ENCODE measurements at places on chromosomes 6 and 20.

GRCh38 chr6:28425944-28426541 lies 17.2 kb downstream of the ZSCAN23 start:
- no peak for DNase-seq

GRCh38 chr6:138025528-138025978 lies 81.7 kb downstream of the PERP start:
- DNase-seq: no peak

DNA sequence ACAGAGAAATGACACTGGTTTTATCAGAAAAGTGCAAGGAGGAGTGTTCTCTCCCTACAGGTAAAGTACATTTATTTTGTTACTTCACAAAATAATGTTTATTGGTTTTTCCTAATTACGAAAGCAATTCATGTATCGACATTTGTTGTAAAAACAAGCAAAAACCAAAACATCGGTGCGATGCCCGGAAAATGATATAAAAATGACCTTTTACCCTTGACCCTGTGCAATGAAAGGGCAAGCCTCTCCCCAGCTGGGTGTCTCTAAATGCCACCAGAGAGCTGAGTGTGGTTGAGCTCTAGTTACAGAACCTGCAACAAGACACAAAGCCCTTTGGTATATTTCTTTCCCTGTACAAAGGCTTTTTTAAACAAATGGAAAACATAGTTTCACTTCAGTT lies 65.4 kb downstream of the CD164 start:
- DNase-seq: no peak

DNA sequence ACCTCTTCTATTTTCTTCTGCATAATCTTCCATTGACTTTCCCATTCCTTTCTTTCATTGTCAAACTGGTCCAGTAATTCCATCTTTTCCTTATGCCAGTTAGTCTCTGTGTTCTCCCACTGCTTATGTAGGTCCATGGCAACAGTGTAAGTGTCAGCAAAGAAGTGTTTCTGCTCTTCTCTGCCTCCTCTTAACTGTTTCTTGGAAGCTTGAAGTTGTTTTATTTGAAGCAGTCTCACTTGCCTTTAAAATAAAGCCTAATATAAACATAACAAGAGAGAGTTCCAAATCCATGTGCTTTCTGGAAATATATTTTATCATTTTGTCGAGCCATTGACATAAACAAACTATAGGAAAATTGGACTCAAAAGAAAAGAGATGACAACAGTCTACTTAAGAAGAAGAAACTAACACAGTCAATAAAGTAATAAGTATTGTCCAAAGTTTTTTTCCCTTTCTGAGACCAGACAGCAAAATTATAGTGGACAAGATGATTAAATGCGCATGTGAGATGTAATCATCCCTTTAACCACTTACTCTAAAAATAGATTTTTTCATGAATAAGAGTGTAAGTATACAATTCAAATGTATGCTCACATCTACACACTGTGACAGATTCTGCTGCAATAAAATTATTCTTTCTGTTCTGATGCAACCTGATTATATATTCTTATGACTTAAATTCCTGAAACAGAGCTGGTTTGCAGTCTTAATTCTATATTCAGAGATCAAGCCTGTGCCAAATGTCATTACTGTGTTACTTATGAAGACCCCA lies 5.2 kb downstream of the KIAA0408 start:
- DNase-seq: no peak

DNA sequence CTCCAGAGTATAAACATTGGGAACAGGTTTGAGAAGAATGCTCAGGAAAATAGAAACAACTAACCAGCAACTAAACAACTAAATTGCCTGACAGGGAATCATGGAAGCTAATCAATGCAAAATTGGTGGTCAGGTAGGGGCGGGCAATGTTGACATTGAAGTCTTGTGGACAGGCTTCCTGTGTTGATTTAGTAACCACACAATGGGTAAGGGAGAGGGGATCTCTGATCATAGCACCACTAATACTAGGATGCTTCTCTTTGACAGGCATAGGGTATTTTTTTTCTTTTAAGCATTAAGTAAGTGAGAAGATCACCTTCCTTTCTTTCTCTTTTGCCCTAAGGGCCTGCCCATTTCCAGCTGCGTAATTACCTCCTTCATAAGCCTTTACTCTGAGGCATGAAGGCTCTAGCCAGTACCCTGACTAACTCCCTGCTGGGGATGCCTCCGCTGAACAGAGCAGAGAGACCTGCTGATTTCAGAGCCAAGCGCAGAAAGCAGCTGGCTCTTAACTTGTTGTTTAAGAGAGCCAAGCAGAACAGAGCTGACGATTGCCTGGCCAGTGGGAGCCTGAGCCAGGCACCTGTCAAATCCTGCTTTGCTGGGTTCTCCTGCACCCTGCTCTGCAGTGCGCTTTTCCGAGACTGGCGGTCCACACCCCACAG lies 118.7 kb downstream of the BMP2 start:
- no peak for DNase-seq

- DNase-seq: no peak
These were observed 50.7 kb upstream of the COL10A1 start for GRCh38 chr6:116176596-116176995.

DNA sequence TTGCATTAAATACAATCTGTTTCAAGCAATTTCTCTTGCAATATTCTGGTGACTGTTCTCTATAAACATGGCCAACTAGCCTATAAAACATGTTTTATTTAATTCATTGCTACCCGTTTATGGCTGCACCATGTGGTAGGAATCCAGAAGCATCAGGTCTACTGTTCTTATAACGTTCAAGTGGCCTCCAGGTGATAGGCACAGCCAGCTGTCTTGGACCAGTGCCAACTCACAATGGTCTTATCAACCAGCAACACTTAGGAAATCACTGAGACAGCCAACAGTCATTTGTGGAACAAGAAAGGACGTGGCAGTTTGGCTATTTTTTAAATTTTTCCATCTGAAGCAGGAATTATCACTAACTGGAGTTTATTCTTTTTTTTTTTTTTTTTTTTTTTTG lies 193.6 kb downstream of the NKAIN2 start:
- no peak for DNase-seq

DNA sequence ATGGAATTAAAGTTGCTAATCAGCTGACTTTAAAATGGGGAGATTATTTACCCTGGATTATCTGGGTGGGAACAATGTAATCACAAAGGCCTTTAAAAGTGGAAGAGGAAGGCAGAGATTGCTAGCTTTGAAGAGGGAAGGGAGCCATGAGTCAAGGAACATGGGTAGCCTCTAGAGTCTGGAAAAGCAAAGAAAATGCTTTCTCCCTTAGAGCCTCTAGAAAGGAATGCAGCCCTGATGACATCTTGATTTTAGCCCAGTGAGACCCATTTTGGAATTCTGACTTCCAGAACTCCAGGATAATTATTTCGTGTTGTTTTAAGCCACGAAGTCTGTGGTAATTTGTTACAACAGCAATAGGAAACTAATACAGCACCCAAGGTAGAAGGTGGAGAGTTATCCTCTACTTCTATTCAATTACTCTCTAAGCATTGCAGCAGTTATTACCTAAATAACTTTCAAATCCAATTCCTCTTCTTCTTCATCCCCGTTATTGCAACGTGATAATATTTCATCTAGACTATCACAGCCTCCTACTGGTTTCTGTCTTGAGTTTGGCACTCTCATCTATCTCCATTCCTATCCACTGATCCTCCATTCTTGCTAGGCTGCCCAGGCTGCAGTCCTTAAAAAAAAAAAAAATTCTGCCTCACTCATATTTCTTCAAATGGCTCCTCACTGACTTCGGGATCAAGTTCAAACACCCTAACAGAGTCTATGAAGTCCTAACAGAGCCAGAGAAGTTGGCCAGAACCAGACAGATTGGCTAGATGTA lies 224.3 kb downstream of the BTBD9 start:
- DNase-seq: no peak

- peak; percentile 59 for DNase-seq
These were observed 31.4 kb downstream of the COL11A2 start for GRCh38 chr6:33160728-33161344.

GRCh38 chr6:151475653-151476523 lies 17.9 kb upstream of the CCDC170 start:
- peak; percentile 40 for DNase-seq
